H4 (cell line): ENCODE measurements at places on chromosomes 5 and 9.

DNA sequence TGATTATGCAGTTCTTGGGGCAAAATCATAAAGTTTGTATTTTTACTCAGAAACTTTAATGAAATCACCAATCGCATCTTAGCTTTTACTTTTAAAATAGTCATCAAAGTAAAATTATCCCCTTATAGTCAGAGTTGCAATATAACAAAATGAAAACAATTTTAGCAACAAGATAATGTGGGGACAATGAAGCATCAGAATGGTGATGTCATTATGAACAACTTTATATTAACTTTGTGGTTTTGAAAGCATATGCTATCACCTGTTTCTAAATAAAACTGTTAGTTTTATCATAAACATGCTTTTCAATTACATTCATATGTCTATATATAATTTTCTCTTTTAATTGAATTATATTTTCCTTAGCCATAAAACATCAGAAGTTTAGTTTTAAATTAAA is 856.8 kb downstream of the CDH9 start:
- no peak for DNase-seq

- no peak for DNase-seq
Measured at GRCh38 chr9:121782514-121783110, 131.2 kb downstream of the DAB2IP start.

- no peak for DNase-seq
Measured at GRCh38 chr9:33921967-33922895, 105.3 kb downstream of the UBE2R2 start.

GRCh38 chr5:126686451-126687126 is 85.8 kb downstream of the PHAX start:
- no peak for DNase-seq

- peak; percentile 96 for DNase-seq
Measured at GRCh38 chr9:134434894-134435506, 108.7 kb downstream of the RXRA start.

DNA sequence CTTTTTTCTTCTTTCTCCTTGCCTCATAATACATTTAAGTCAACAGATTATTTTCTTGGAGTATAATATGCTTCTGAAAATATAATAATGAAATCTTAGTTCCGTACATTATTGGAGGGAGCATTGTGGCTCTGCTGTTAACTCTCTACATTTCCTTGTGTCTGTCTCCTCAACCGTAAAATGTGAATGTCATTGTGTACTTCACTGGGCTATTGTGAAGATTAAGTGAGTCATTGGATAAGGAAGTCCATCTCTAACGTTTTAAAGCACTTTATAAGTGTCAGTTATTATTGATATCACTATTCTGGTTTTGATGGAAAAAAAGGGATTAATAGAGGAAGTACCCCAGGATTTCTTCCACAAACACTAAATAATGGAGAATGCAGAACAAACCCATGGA is 304.5 kb upstream of the RFX3 start:
- no peak for DNase-seq

GRCh38 chr9:8764051-8764450 is 964.5 kb upstream of the DMAC1 start:
- no peak for DNase-seq

DNA sequence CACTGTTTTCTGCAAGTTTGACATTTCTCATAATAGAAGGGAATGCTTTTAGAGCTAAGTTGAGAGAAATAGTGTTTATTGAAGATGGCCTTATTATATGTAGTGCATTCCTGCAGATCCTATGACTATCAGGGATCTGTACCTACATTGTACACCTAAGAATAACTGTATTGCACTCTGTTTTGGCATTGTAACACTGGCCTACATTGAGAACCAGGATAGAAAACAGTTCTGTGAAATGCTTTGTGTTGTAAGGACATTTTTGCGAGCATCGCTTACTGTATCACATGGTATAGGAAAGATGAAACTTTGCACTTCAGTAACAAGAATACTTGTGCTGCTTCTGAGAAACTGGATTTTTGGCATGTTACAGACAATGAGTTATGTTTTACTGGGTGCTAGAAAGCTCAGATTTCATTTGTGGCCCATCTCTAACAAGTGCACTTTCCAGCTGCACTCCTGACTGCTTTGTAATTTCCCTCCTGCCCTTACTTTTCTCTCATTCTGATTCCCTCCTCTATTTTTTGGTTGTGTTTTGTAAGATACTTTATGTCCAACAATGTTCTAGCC is 30.6 kb downstream of the C9orf85 start:
- DNase-seq, result no peak

DNA sequence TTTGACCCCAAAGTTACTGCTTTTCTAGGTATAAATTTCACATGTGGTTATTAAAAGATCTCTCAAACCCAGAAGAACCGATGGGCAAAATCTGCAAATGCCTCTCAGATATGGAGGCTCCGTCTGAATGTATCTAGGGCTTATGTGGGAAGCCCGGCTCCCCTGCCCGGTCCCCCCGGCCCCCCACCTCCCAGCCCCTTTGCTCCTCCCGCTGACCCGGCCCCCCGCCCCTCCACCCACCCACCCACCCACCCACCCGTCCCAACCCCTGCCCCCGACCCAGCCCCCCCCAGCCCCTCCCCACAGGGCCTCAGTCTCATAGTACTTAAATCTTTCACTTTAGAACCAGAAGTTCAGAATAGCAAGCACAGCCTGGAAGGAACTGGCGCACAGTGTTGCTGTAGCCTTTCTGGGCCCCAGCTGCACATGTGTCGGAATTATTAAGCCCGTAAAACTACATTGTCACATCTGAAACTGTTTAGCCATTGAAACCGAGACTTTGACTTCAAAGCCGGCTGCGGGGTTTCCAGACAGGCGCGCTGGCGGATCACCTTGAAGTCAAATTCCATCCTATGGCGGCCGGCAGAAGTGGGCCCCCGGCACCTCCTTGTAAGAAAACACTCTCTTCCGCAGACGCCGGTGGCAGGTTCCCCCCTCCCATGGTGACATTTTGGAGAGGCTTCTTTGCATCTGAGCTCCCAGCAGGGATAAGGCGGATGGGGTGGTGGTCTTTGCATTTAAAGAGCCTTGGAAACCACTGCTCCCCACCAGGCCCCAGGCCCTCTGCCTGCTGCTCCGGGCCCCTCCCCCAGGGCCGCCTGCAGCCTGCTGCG is 12.8 kb downstream of the NKD2 start:
- no peak for DNase-seq

GRCh38 chr5:101942321-101942882 is 353.7 kb downstream of the SLCO4C1 start:
- DNase-seq, result peak; percentile 55

GRCh38 chr5:149028984-149029383 is 33.9 kb downstream of the SH3TC2 start:
- no peak for DNase-seq

DNA sequence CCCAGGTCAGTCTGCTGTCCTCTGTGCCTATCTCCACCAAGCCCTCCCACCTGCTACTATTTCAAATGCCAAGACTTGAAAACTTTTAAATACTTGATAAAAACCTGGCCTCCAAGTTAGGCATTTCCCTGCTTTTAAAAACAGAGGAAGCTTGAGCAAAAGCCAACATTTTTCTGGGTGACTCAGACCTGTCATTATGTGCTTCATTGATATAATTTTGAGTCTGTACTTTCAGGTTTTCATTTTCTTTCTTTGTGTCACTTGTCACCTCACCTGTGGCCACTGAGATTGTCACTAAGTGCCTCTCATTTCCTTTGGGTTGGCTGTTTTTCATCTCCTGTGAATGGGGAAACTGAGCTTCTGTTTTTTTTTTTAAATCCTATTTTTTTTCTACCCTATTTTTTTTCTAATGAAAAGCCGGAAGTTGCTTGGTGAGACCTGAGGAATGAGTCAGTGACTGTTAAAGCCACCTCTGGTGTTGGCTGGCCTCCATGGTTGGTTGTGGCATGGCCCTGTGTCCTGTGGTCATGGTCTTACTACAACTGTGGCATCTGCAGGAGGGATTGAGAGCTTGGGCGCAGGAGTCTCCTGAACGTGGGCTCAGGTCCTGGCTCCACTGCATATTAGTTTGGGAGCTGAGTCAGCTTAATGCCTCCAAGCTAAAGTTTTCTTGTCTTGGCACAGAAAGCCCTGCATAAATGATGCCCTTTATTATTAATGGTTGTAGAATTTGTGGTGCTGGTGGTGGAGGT is 56.7 kb downstream of the ARHGAP26 start:
- peak; percentile 94 for DNase-seq
